ENCODE measurements at places on chromosomes 11 and 22.

- DNase-seq, result no peak
Measured at GRCh38 chr22:47369431-47370015, 607.1 kb downstream of the TBC1D22A start.

DNA sequence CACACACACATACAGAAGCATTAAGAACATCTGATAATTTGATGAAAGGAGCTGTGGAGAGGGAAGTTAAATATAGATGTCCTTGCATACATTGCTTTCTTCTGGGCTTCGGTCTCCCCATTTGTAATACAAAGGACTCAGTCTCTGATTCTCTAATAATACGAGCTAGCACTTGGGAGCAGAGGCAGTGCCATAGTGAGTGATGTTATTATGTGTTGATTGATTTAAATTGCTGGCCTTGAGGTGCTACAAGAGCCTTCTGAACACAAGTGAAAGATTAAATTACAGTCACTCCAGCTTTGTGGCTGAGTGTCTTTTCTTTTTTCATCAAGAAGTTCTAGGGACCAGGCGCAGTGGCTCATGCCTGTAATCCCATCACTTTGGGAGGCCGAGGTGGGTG, 61.5 kb upstream of the HMGXB4 start:
- DNase-seq, result peak; percentile 2

DNA sequence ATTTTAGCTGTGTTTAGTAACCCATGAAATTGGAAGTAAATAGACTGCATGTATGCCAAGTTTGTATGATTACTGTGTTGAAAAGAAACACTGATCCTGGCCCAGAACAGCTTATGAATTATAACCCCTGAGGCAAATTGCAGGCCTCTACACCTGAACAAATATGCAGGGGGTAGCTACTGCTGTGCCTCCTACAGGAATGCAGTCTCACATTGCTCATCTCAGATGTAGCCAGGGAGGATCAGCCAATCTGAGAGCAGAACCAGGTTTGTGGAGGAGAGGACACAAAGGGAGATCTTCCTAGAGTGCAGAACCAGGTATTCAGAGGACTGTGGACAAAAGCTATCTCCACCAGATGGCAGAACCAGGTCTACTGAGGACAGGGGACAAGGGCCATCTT, 442.2 kb upstream of the DDI1 start:
- no peak for DNase-seq

GRCh38 chr22:17781319-17782031, 7.2 kb upstream of the BID start:
- DNase-seq, result no peak

- DNase-seq, result no peak
Measured at GRCh38 chr11:113578033-113578380, 102.8 kb upstream of the DRD2 start.

DNA sequence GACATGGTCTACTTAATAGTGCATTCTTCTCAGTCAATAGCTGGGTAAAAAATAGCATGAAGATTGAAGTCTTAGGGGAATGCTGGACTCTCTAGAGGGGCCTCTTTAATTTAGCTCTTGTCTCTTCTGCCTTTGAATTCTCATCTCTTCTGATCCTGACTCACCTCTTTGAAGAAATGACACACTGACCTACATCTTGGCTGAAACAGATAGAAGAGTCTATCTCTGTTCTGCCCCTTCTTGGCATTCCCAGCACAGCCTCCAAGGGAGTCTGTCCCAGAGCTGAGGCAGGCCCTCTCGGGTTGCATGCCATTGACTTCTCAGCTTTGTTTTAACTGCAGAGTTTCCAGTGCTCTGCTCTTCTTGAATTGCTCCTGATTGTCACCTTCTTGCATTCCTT, 55.7 kb downstream of the PTPRJ start:
- peak; percentile 81 for DNase-seq

DNA sequence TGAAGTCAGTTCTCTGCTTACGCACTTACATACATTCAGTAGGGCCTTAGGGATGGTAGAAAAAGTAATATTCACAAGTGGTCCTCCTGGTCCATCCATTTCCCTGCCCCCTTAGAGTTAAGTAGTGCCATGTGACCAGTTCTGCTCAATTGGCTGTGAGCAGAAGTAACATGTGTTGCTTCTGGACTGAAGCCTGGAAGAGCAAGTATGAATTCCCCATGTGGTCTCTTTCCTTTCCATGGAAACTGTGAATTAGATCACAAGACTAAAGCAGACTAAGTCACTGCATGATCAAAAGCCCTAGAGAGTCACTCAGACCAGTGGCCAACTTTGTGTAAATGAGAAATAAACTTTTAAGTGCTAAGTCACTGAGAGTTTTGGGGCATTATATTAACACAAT, 341.7 kb upstream of the CADM1 start:
- no peak for DNase-seq

GRCh38 chr11:129853518-129854231, 38.0 kb downstream of the TMEM45B start:
- DNase-seq, result no peak

DNA sequence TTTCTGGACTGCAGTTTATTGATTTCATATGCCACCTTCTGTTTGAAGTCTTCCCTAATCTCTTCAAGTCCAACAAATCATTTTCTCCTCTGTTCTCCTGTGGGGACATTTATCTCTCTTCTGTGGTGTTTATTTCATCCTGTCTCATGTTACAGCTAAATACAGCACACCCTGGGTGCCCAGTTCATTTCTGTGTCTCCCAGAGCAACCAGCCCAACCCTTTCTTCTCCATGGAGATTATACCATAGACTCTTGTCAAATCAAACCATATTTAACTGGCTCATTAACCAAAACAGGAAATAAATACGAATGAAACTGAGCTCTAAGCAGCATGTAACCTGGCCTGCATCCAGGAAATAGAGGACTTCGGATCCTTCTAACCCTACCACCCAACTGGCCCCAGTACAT, at the start of gene MS4A8:
Gene MS4A8 (plus strand): TSS at position 329 of the 408 bp plus-strand sequence. CDS start 1,249 bp downstream, outside the sequence.
- DNase-seq, result no peak

GRCh38 chr11:85965202-85965601, 103.7 kb downstream of the PICALM start:
- no peak for DNase-seq

DNA sequence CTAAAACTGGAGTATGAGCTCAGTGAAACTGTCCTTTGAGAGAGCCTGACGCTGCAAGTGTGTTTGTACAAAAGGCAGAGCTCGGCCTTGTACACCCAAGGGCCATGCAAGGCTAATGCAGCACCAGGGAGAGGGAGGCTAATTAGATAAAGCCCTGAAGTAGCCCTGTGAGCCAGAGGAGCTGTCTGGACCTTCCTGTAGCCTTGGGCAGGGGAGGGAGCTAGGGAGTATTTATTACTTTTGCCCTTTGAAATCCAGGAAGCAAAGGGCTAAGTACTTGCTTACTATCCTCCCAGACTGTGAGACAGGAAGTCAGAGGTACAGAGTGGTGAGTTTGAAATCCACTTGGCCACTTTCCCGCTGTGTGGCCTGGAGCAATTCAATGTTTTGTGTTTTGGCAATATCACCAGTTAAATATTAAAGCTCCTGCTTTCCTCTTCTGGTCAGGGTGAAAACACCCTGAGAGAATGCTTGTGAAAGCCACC, 10.2 kb upstream of the LDHA start:
- DNase-seq, result peak; percentile 88

GRCh38 chr11:123797114-123797513, 9.0 kb downstream of the OR6M1 start:
- DNase-seq, result no peak

DNA sequence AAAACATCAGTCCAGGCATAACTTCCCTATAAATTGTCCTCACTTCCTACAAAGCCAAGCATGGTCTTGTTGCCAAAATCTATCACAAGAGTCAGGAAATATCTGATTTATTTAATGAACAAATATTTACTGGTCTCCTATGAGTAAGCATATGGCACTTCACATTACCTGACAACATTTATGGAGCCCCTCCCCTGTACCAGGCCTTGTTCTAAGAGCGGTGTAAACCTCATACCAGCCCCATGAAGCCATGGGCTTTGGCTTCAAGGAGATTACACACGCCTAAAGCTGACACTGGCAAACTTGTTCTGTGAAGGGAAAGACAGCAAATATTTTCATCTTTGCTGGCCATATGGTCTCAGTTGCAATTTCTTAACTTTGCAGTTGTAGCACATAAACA, 43.0 kb upstream of the EIF3D start:
- no peak for DNase-seq

DNA sequence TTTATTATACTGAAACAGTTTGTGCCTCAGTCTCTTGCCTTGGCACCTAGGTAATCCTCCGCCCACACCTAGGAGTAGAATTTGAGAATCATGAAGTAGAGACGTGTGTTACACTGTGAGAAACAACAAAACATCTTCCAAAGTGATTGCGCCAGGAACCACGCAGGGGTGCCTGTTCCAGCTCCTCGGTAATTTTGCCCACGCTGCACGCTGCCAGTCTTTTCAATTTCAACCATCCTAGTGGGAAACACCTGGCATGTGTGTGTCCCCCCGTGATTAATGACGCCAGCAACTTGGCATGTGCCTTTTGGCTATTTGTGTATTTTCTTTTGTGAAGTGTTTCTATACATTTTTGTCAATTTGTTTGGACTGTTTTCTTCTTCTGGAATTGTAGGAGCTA, 919.1 kb downstream of the BRD1 start:
- peak; percentile 26 for DNase-seq

- DNase-seq, result no peak
Measured at GRCh38 chr11:105023003-105023402, at the start of gene CASP5. CASP5 (minus strand) TSS chr11:105023168; CDS start chr11:105023136, 32 bp downstream.

DNA sequence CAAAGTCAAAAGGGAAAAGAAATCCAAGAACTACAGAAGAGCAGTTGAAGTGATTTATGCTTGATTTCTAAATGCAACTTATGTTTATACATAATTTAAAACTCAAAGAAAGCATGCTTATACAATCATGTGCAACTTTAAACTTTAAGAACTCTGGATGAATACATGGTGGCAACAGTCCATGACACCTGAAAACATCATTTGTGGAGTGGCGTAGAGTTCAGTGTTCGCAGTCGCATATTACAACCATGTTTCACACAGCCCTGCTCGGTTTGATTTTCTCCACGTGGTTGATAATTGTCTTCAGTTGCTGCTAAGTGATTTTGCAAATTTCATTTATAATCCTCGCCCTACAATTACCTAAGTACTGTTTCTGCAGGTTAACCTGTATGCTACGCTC, 45.4 kb downstream of the DKK3 start:
- no peak for DNase-seq

DNA sequence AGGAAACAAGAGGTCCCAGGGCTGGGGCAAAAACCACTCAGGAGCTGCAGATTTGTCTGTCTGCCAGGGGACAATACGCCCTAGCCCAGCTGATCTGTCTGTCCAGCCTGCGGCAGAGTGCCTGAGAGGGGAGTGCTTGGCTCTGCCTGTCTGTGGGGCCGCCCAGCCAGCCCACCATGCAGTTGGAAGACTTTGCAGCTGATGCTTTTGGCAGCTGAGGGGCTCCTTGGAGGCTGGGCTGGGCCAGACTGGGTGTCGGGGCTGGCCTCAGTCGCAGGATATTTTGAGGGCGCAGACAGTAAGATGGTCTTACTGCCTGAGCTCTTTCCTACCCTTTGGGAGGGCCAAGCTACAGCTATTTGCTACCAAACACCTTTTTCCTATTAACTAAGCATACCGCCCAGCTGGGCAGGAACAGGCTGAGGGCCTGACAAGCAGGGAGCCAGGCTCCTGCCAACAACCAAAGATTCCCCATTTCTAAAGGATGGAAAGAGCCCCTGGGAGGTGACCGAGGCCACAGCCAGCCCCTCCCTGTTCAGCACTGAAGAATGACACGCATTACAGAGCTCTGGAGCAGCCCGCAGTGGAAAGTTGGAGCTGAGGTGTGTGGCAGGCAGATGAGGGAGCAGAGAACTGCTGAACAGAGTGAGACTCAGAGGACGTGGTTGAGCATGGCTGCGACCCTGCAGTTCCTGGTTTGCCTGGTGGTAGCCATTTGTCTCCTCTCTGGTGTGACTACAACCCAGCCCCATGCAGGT, at the start of gene FAM180B:
Gene FAM180B (plus strand): TSS at position 581 of the 758 bp plus-strand sequence. CDS start 91 bp downstream, at position 672.
- no peak for DNase-seq

DNA sequence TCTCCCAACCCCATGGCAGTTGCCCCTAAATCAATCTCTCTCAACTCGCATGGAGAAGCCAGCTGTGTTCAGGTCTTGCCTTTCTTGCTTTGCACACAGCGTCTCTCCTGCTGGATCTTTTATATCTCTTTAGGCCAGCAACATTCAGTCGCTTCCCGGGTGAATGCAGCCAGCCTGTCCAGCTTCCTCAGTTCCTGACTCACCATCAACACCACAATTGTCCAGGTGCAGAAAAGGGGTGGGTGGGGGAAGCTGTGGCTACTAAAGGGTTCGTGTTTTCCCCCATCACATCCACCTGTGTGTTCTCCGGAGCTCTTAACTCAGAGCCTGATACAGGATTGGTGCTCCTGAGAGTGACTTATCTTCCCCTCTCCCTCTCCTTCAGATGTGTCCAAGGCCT, 116.5 kb downstream of the HIPK3 start:
- no peak for DNase-seq

- no peak for DNase-seq
Measured at GRCh38 chr11:117647872-117648271, 149.1 kb downstream of the DSCAML1 start.

DNA sequence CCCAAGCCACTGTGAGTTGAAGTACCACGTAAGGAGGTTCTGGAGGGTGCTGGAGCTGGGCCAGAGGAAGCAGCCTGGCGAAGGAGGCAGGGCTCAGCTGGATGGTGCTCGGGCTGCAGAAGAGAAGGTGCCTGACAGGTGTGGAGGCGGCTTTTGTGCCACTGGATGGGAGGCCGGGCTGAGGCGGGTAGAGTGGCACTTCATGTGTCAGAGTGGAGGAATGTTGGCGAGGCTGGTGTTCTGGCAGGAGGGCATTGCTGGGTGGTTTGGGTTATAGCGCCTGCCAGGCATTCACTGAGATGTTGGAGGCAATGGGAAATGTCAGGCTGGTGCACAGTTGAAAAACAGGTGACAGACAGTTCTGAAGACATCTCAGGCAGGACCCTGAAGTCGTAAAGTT, 24.2 kb downstream of the UBE2L3 start:
- DNase-seq, result no peak

- no peak for DNase-seq
Measured at GRCh38 chr11:81913793-81914192, 819.9 kb downstream of the FAM181B start.

GRCh38 chr11:31913985-31914384, 102.9 kb upstream of the PAX6 start:
- no peak for DNase-seq

- DNase-seq, result no peak
Measured at GRCh38 chr22:19048531-19048930, 73.7 kb downstream of the DGCR2 start.

GRCh38 chr11:27783701-27784355, 83.6 kb upstream of the BDNF start:
- no peak for DNase-seq

DNA sequence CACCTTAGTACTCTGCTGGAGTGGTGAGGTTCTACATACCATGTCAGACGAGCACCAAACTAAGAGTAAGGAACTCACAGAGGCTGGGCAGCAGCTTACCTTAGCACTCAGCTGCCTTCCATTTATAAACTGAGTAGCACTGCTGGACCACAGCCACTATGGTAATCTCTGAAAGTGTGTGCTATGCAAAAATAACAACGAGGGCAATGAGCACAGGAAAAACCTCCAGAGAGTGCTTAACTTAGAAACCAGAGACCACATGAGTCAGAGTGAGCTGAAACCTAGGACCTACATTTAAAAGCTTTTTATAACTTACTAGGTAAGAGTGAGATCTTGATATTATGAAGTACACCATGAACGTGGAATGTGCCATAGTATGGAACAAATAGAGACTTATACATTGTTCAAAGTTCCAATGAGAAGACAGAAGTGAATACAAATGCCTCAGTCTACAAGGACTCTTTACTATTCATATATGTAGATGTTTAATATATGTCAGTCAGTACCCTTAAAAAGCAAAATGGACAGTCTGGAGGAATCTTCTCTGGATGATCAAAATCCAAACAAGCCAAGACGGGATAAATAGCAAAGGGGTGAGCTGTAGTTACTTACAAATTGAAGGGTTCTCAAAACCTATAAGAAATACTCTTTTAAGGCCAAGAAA, 17.2 kb upstream of the CD59 start:
- DNase-seq, result no peak
